ENCODE measurements at places on chromosomes 1 and 21. TPM values are rescaled to one million over a fixed set of nuclear protein-coding genes. Genes with fewer than 3 reads are reported as not detected.

The MARK1 gene
- not detected for total RNA-seq

The CLDN19 gene
- not detected for total RNA-seq

The SLC25A34 gene
- 0.44 TPM for total RNA-seq

The CLCC1 gene
- 35.4 TPM for total RNA-seq

The ZNF697 gene
- total RNA-seq, result 2.2 TPM

The AZIN2 gene
- 0.20 TPM for total RNA-seq

The LCE1A gene
- total RNA-seq, result not detected

The ERVH48-1 gene
- not detected for total RNA-seq

GRCh38 chr1:172674831-172675613 lies 16.1 kb downstream of the FASLG start:
- DNase-seq, result no peak

- no peak for DNase-seq
Observed at GRCh38 chr1:211532088-211532444, 40.1 kb upstream of the RD3 start.

DNA sequence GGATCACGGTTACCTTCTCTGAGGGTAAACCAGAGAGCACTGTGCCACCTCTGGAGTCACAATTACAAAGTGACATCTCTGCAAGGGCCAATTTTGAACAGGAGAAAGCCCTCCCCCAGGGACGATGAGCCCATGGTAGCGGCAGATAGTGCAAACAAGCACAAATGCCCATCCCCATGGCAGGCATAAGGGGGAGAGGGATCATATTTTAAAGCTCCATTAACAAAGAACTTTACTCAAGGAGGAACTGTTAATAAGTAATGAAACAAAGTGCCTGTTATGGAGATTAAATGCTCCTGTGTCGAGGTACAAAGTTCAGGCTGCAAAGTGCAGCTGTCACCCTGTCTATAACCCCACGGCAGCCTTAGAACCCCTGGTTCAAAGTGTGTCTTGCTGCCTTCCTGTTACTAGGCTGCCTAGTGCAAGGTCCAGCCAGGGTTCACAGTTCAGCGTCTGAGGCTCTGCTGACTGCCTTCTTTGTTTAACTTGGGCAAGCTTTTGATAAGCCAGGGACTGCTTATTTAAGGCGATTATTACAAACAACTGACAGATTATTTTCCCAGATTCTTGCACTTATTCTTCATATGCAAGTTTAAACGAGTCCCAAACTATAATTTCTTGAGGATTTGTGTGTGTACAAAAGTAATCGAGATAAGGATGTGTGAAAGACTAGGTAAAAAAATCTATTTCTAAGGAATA lies 75.7 kb upstream of the NRIP1 start:
- DNase-seq, result no peak

DNA sequence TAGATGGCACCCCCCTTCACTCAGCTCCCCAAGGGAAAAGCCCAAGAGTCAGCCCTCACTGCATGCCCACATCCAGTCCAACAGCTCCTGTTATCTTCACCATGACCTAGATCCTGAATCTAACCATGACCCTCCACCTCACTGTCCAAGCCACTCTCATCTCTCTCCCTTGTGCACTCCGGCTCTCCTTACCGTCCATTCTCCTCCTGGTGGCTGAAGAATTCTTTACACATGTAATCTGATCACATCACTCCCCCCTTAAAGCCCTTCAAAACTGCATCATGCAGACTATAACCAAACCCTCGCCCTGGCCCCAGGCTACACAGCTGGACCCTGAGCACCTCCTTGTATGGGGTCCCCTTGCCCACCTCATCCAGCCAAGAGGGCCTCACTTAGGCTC lies 14.0 kb upstream of the PAQR7 start:
- no peak for DNase-seq

DNA sequence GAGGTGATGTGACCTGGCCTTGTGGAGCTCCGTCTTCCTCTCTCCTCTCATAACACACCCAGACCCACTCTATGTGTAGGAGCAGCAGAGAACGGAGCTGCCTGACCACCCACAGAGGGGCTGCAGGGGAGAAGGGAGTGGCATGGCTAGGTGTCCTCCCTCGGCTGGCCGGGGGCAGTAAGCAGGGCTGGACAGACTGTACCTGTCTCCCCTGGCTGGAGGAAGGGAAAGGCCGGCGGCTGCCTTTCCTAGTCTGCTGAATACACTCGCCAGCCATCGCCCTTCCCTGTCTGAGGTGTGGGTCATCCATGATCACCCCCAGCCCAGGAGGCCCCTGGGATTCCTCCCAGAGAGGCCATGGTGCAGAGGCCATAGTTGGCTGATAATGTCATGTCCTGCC lies 187.2 kb upstream of the AJAP1 start:
- DNase-seq, result no peak

GRCh38 chr1:197024460-197024859 lies 42.6 kb downstream of the F13B start:
- DNase-seq, result no peak

- DNase-seq, result peak; percentile 5
Observed at GRCh38 chr1:88378560-88378959, 305.5 kb upstream of the PKN2 start.

GRCh38 chr1:238457610-238458009 lies 566.9 kb upstream of the ZP4 start:
- DNase-seq, result no peak

DNA sequence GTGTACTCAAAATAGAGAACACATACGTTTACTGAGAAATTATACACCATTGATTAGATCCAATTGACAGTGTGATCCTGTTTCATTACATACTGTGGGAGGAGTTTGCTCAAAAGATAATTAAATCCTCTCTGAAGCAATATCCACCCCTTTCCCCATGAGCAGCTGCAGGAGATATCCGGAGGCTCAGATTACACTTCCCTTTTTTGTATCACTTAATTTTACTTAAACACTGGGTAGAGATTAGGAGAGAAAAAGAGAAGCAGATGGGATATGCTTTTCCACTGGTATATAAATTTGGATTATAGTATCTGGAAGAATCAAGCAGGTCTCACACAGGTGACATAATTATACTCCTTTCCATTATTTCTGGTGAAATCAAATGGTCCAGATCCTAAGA lies 333.3 kb upstream of the ZRANB2 start:
- DNase-seq, result no peak

GRCh38 chr1:12756768-12757413 lies 10.9 kb downstream of the CFAP107 start:
- DNase-seq, result no peak

GRCh38 chr1:182410620-182411273 lies 10.3 kb upstream of the TEDDM1 start:
- no peak for DNase-seq

DNA sequence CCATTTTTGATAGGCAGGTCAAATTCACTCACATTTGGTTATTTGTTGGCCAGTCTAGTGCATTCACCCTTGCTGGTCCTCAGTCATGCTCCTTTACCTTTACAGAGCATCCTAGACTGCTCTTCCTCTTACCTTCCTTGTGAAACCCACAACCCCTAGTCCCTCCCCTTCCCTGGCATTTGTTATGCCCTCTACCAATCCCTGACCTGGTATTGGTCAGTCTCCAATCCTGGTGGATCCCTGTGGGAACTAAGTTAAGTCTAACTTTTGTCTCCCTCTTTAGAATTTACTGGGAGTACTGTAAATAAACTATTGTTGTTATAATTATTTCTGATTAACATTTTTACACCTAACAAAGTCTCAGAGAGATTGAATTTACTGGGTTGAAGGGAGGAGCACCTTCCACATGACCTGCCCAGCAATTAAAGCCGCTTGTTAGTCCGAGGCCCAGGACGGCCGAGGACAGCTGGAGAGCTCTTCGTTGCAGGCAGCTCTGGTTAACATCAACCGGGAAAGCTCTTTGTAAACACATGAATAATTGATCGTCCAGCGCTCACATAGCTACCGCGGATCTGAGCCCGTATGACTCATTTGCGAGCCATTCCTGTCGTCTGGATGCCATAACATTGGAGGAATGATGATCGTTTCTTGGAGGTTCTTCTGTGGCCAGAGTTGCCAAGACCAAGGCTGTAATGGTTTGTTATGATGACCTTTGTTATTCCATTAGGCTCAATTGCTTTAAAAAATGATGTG lies 31.9 kb downstream of the MTARC1 start:
- peak; percentile 97 for DNase-seq

DNA sequence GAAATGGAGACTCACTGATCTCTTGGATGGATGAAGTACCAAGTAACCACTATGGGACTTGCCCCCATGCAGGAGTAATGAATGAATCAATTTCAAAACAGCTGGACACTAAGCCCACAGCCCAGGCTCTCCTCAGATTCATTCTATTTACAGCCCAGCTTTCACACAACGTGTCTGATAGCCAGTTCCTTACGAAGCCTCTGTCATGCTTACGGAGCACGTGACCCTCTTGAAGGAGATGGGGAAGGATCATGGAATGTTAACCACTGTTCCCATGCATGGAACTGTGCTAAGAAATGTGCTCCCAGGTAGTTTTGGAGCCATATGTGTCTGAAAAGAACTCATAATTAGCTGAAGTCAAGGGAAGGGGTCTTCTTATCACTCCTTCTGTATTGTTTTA lies 124.1 kb downstream of the KIF26B start:
- DNase-seq, result no peak

GRCh38 chr1:159923203-159924024 lies 1.9 kb downstream of the TAGLN2 start:
- DNase-seq, result peak; percentile 93

GRCh38 chr1:226443439-226443838 lies 35.5 kb upstream of the PARP1 start:
- DNase-seq, result peak; percentile 91

All from M059J (cell line).